Fibroblast of skin of right biceps (primary cell): ENCODE measurements at places on chromosomes 6 and 20.
A peak's percentile ranks its signal among the peaks of the same experiment; 100 is the strongest.

DNA sequence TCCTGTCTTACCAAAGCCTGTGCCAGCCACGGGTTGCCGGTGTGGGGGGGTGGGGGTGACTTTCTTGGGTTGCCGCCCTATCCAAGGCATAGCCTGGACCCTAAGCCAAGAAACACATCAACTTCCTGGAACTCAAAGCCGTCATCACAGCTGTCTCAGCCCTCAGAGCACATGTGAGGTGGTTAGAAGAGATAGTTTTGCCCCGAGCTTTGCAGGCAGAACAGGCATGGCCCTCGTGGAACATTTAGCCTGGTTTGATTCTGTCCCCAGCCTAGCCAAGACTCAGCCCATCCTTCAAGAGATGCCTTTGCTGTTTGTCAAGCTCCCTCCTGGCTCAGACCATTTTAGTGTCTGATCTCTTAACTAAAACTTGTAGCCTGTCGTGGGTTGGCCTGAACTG, 64.9 kb downstream of the RREB1 start:
- peak; percentile 72 for DNase-seq

- no peak for DNase-seq
Observed at GRCh38 chr6:85002847-85003246, 238.4 kb upstream of the TBX18 start.

- no peak for DNase-seq
Observed at GRCh38 chr6:149362289-149362688, 37.8 kb upstream of the SUMO4 start.

DNA sequence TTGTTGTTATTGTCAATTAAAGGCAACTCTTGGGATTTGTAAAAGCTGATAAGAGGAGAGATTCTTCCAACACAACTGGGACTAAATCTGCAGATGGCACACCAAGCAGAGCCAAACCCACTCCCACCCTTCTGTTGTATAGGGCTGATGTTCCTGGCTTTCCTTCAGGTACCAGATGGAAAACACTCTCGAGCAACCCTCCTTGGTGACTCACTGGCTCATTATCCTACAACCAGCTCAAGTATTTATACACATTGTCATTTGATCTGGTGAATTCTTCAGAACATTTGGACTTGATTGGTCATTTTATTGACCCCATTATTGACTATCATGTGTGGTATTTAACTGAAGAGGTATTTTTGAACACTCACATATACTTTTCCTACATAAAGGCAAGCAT, 190.3 kb upstream of the PCSK2 start:
- DNase-seq: peak; percentile 19

GRCh38 chr6:15322781-15323536, 77.1 kb downstream of the JARID2 start:
- DNase-seq: peak; percentile 57

GRCh38 chr6:161477876-161478425, 204.1 kb upstream of the AGPAT4 start:
- no peak for DNase-seq

GRCh38 chr6:134564705-134565104, 246.8 kb upstream of the SGK1 start:
- DNase-seq: no peak

- no peak for DNase-seq
Observed at GRCh38 chr6:112562301-112563231, 215.4 kb downstream of the RFPL4B start.

DNA sequence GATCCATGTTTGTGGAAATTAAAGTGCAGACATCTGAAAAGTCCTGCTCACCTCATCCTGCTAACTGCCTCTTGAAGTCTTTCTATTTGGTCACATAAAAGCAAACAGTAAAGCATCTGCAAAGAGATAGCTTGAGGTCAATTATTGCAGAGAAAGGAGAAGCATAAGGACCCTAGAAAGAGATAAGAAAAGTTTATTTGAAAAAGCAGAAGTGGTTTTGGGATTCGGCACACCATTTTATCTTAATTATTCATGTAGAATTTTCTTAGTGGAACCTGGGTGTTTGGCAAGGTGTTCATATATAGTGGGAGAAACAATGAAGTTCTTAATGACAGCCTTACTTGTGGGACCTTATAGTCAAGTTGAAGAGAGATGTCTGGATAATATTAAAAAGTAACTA, 280.8 kb downstream of the CENPW start:
- no peak for DNase-seq

DNA sequence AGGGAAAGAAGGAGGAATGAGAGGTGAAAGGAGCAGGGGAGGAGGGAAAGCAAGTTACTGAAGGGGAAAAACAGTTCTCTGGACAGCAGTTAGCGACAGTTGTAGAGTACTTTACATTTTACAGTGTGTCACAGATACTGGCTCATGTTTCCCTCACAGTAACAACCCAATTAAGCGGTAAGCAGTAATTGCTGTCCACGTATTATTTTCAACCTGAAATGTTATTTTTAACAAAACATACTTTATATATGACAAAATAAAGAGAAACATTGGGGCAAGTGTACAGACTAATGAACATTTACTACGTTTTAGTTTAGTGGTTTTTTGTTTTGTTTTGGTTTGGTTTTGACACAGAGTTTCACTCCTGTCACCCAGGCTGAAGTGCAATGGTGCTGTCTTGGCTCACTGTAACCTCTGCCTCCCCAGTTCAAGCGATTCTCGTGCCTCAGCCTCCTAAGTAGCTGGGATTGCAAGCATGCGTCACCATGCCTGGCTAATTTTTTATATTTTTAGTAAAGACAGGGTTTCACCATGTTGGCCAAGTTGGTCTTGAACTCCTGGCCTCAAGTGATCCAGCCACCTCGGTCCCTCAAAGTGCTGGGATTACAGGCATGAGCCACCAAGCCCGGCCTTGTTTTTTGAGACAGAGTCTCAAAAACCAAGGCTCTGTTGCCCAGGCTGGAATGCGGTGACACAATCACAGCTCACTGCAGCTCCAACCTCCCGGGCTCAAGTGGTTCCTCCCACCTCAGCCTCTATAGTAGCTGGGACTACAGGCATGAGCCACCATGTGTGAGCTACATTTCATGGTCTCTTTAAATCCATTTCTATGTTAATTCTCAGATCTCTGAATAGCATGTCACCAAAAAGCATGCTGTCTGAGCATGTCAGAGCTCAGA, 22.6 kb upstream of the BTN3A2 start:
- peak; percentile 76 for DNase-seq

DNA sequence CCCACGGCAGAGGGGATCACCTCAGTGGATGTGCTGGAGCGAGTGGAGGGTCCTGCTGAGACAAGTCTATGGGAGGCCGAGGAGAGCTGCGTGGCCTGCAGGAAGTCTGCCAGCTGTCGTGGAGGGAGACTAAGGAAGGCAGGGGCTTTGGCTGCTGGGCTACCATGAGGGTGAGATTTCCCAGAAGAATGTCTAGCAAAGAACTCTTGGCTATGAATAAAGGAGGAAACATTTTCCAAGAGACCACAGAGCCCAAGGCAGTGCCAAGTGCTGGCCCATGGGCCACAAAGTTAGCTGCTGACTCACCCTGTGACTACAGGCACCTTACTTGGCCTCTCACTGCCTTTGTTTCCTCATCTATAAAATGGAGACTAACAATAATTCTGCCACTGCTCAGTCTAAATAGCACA, 73.4 kb downstream of the PRDM1 start:
- peak; percentile 96 for DNase-seq

DNA sequence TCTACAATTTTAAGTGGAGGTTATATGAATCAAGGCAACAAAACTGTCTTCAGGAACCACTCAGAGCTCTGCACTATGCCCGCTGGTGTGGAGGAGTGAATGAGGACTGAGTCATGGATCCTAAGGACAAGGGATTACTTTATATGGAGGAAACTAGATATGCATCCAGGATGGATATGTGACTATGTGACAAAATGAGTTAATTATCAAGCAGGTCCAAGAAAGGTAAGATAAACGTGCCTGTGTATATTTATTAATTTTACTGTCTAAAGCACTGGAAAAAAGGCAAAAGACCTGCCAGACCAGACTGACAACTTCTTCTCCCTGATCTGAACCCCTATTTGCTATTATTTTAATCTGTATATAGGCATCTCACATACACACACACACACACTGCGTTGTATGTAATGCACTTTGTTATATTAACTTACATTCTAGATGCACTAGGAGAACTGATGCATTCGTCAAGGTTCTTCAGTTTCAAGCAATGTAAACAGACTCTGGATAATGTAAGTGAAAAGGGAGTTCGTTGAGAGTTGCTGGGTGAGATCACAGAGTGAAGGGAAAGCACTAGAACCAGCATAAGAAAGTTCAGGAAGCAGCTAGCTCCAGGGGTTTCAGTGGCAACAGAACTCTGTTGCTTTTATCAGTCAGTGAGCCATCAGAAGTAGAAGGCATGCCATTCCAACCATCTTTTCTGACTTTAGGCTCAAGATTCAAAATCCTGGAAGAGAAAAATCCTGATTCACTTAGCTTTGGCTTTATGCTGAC, 26.4 kb upstream of the ADGRG6 start:
- DNase-seq: peak; percentile 34

DNA sequence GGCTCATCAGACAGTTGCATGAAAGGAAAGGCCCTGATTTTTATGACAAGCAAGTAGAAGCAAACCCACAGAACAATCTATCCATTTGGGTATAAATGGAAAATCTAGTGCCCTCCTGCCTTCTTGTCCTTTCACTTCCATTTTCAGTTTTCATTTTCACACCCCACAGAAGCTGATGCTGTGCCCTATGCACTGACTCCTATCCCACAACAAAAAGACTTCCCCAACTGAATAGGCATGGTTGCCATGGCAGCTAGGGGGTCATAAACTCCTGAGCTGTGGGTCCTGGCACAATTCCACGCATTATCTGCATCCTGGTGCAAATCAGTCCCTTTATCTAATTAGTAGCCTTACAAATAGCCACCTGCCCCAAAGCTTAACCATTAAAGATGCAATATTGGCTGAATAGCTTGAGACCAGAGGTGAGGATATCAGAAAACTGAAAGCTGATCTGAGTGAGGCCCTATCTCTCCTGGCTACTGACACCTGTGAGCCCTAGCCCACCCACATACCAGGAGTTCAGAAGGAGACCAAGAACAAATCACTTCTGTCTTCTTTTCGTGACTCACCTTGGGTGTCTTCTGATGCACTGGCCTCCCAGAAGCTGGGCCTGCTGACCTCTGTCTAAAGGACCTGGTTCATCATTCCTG, 34.9 kb upstream of the HEY2 start:
- DNase-seq: no peak

DNA sequence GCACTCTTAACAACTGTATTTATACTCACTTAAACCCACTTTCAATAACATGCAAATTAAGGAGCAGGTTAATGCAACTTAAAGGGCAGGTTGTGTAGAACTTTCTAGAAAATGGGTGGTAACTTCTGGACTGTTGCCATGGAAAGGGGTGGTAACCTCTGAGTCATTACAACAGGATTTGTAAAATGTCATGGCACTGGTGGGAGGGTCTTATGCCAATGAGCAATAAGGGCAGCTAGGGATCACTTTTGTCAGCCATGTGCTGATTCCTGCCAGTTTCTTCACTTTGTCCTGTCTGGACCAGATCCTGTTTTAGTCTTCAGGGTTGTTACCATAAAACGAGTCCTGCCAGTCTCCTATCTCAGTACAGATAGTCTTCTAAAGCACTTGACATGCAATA, 560.5 kb upstream of the PTCHD4 start:
- DNase-seq: no peak

- DNase-seq: no peak
Observed at GRCh38 chr6:100160930-100161329, 166.9 kb upstream of the MCHR2 start.

DNA sequence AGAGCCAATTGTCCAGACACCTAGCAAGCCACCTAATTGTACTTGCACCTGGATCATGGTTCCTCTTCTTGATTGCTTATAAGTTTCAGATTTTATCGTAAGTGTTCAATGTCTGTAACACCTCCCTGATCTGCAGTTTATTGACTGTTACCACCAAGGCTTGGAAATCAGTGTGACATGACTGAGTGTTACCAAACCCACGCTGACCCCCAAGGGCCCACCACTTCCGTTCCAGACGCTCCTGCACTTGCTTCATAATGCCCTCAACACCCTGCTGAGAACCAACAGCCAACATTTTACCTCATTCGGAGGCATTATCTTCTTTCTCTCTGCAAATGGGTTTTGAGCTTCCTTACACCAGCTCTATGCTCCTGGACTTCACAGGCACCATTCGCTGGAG, 6.3 kb downstream of the CCR6 start:
- DNase-seq: no peak

DNA sequence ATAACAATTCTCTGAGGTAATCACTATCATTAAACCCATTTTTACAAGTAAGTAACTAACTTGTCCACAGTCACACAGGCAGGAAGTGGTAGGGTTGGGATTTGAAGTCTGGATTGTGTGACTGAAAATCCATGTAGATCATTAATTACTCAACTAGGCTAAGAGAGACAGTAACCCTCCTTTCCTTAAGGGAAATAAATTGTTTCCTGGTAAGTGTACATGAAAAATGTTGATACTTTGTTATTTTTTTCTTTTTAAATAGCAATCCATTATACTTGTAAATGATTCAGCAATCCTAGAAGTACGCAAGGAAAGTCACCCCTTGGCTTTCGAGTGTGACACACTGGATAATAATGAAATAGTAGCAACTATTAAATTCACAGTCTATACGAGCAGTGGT, 11.6 kb downstream of the SPACA1 start:
- no peak for DNase-seq
